ENCODE measurements at places on chromosomes 13 and 19. TPM values are rescaled to one million over a fixed set of nuclear protein-coding genes. Genes with fewer than 3 reads are reported as not detected.

ZGLP1 gene
- 2.1 TPM for total RNA-seq

SSC5D gene
- total RNA-seq, result 0.39 TPM

NTF4 gene
- not detected for total RNA-seq

FRY gene
- 13.5 TPM for total RNA-seq

VSIG10L gene
- 1.2 TPM for total RNA-seq

RAB3A gene
- total RNA-seq, result 3.6 TPM

EDNRB gene
- total RNA-seq, result not detected

IFNL1 gene
- total RNA-seq, result not detected

RNF17 gene
- not detected for total RNA-seq

P2RY11 gene
- 32.4 TPM for total RNA-seq

SIGLECL1 gene
- not detected for total RNA-seq

DAND5 gene
- total RNA-seq, result not detected

PCDH20 gene
- not detected for total RNA-seq

C19orf81 gene
- not detected for total RNA-seq

KIR2DL1 gene
- total RNA-seq, result not detected

LACC1 gene
- total RNA-seq, result 7.5 TPM

PPP6R1 gene
- total RNA-seq, result 247 TPM

CGB1 gene
- not detected for total RNA-seq
